ENCODE measurements at places on chromosomes 7 and 10. TPM values are rescaled to one million over a fixed set of nuclear protein-coding genes. Genes with fewer than 3 reads are reported as not detected.
A peak's percentile ranks its signal among the peaks of the same experiment; 100 is the strongest.

- no peaks in the 10 kb centered on the region for H3K36me3 ChIP-seq
- peaks cover 8% of the 10 kb centered on the region for H3K4me1 ChIP-seq
Observed at GRCh38 chr7:22116451-22117030, 170.8 kb upstream of the CDCA7L start.

GRCh38 chr10:82817676-82818422, 942.9 kb downstream of the NRG3 start:
- H3K4me3 ChIP-seq: no peak overlapping the region
- no peak for DNase-seq
- no peaks in the 10 kb centered on the region for H3K4me1 ChIP-seq

- no peak overlapping the region for H3K4me3 ChIP-seq
- peaks cover 19% of the 10 kb centered on the region for H3K27me3 ChIP-seq
- no peaks in the 10 kb centered on the region for H3K4me1 ChIP-seq
- H3K36me3 ChIP-seq: peaks cover 2% of the 10 kb centered on the region
- no peak overlapping the region for H3K27ac ChIP-seq
Observed at GRCh38 chr7:41900532-41900931, 197.6 kb upstream of the INHBA start.

DNA sequence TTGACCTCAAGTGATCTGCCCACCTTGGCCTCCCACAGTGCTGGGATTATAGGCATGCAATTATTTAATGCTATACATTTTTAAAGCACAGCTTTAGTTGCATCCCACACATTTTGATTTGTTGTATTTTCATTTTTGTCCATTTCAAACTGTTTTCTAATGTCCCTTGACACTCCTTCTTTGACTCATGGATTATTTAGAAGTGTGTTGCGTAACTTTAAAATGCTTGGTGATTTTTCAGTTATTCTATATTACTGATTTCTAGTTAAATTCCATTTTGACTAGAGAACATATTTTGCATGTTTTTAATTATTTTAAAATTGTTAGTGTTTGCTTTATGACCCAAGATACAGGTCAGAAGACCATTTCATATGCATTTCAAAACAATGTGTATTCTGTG, 28.8 kb downstream of the EVX1 start:
- no peak for DNase-seq
- no peaks in the 10 kb centered on the region for H3K36me3 ChIP-seq
- H3K4me1 ChIP-seq: no peaks in the 10 kb centered on the region
- no peaks in the 10 kb centered on the region for H3K27me3 ChIP-seq

GRCh38 chr7:139769761-139770160, 8.0 kb downstream of the HIPK2 start:
- peaks cover 72% of the 10 kb centered on the region for H3K4me1 ChIP-seq
- H3K27me3 ChIP-seq: no peaks in the 10 kb centered on the region
- H3K36me3 ChIP-seq: peaks cover 27% of the 10 kb centered on the region
- H3K27ac ChIP-seq: peak overlapping the region; percentile 94

DNA sequence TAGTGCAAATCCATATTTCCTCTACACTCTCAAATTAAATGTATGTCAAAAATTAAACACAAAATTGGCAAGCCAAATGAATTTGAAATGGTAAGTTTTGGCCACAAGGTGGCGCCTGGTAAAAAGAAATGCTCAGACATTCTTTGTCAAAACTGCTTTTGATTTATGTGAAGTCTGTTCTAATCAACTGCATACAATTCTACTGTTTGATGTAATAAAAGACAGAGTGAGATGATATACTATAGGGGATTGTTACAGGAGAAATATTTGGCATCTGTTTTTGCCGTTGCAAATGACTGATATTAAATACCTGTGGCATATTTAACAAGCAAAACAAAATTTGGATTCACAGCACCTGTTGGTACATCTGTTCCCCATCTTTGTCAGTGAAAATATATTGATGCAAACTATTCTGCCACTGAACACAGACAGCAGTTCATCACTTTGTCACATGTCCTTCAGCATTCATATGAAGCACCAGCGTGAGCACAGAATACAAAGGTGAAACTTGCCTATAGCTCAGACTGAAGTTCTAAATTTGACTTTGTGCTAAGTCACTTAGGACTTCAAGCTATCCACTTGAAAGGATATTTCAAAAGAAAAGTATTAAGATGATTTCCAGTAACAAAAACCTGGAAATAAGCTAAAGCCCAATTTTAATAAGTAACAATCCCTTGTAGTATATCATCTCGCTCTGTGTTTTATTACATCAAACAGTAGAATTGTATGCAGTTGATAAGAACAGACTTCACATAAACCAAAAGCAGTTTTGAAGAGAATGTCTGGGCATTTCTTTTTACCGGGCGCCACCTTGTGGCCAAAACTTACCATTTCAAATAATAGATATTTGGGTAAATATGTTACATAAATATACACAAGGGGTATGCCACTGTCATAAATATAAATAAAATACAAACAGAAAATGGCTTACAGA, 10.2 kb upstream of the CH25H start:
- peak; percentile 81 for DNase-seq
- peaks cover 2% of the 10 kb centered on the region for H3K27me3 ChIP-seq
- no peak overlapping the region for H3K4me3 ChIP-seq
- H3K36me3 ChIP-seq: peaks cover 3% of the 10 kb centered on the region
- H3K4me1 ChIP-seq: peaks cover 8% of the 10 kb centered on the region

DNA sequence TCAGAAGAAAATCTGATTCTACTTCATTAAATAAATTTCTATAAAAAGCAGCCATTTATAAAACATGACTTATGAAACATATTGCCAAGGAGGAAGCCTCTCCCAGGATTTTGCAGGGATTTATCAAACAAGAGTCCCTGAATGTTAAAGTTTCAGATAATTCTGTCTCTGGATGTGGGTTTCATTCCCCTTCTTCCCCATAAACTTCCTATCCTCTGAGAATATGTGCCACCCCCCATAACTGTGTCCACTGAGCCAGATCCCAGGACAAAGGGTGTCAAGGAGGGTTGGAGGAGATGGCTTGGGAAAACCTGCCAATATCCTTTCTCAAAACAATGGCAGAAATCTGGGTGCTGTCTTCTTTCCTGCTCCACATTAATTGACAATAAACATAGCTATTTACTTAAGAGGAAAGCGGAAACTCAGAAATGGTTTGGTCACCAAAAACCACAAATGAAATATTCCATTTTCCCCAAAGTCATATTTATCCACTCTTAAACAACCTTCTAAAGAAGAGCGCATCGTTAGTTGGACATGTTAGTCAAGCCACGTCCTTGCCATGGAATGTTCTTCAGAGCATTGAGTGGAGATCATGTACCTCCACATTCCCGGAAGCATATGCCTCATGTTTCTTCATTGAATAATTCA, 54.3 kb upstream of the AKR1E2 start:
- H3K27ac ChIP-seq: no peak overlapping the region
- no peak overlapping the region for H3K4me3 ChIP-seq
- DNase-seq: no peak
- H3K4me1 ChIP-seq: no peaks in the 10 kb centered on the region
- no peaks in the 10 kb centered on the region for H3K36me3 ChIP-seq

- H3K4me1 ChIP-seq: no peaks in the 10 kb centered on the region
- no peaks in the 10 kb centered on the region for H3K36me3 ChIP-seq
- no peak overlapping the region for H3K27ac ChIP-seq
- DNase-seq: peak; percentile 23
- no peak overlapping the region for H3K4me3 ChIP-seq
- H3K27me3 ChIP-seq: no peaks in the 10 kb centered on the region
Observed at GRCh38 chr7:16071246-16071857, 350.0 kb downstream of the CRPPA start.

GRCh38 chr7:33824911-33825459, 80.4 kb upstream of the BMPER start:
- no peak for DNase-seq
- H3K4me3 ChIP-seq: no peak overlapping the region
- H3K36me3 ChIP-seq: no peaks in the 10 kb centered on the region
- no peaks in the 10 kb centered on the region for H3K4me1 ChIP-seq
- H3K27ac ChIP-seq: no peak overlapping the region
- peaks cover 2% of the 10 kb centered on the region for H3K27me3 ChIP-seq

DNA sequence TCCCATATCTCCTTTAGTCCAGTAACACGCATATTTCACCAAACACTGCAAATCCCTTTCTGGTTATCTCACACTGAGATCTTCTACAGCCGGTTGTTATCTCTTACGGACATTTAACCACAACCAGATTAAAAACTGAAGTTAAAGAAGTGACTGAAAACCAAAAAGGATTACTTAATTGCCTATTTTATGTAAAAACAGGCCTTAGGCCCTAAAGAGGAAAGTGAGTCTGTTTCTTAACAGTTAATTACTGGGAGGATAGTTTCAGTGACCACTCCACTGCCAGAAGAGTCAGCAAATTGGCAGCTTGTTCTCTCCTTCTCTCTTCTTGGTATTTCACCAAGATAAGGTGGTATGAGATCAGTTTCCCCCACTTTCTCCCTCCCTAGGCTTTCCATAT, 161.9 kb upstream of the MEOX2 start:
- no peaks in the 10 kb centered on the region for H3K4me1 ChIP-seq
- no peak for DNase-seq
- H3K27me3 ChIP-seq: no peaks in the 10 kb centered on the region
- H3K36me3 ChIP-seq: no peaks in the 10 kb centered on the region
- no peak overlapping the region for H3K4me3 ChIP-seq
- H3K27ac ChIP-seq: no peak overlapping the region

GRCh38 chr10:90871279-90871765, 452 bp upstream of the RPP30 start:
- peaks cover 4% of the 10 kb centered on the region for H3K36me3 ChIP-seq
- peak; percentile 60 for DNase-seq
- H3K27me3 ChIP-seq: peaks cover 28% of the 10 kb centered on the region
- peaks cover 32% of the 10 kb centered on the region for H3K4me1 ChIP-seq
- peak overlapping the region; percentile 88 for H3K27ac ChIP-seq

DNA sequence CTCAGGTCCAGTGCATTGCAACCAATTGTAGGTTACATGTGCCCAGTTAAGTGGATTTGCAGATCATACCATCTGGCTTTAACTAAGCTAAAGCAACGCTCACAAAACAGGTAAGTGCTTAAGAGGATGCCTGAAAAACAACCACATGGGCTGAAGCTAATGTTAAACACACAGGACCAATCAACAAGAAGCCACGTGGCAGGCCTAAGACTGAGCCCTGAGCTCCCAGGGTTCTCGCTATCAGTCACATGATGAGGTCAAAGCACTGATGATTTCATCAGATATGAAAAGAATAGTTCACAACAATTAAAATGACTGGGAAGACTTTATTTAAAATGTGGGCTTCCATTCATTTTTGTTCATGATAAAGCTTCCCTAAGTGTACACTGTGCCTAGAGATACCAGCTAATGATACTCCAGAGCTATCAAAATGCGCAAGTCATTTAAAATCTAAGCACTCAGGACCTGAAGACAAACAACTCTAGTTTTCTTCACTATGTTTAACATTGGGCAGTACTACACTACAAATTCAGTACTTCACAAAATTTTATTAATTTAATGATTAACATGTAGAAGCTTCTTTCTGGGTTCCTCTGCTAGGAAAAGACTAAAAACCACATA, 90.6 kb downstream of the PIP4K2A start:
- H3K36me3 ChIP-seq: peaks cover 39% of the 10 kb centered on the region
- peaks cover 93% of the 10 kb centered on the region for H3K4me1 ChIP-seq
- H3K27me3 ChIP-seq: no peaks in the 10 kb centered on the region
- H3K4me3 ChIP-seq: peak overlapping the region; percentile 46
- peak overlapping the region; percentile 72 for H3K27ac ChIP-seq

GRCh38 chr10:75449382-75450074, 18.1 kb downstream of the LRMDA start:
- no peaks in the 10 kb centered on the region for H3K36me3 ChIP-seq
- no peak overlapping the region for H3K27ac ChIP-seq
- no peak overlapping the region for H3K4me3 ChIP-seq

DNA sequence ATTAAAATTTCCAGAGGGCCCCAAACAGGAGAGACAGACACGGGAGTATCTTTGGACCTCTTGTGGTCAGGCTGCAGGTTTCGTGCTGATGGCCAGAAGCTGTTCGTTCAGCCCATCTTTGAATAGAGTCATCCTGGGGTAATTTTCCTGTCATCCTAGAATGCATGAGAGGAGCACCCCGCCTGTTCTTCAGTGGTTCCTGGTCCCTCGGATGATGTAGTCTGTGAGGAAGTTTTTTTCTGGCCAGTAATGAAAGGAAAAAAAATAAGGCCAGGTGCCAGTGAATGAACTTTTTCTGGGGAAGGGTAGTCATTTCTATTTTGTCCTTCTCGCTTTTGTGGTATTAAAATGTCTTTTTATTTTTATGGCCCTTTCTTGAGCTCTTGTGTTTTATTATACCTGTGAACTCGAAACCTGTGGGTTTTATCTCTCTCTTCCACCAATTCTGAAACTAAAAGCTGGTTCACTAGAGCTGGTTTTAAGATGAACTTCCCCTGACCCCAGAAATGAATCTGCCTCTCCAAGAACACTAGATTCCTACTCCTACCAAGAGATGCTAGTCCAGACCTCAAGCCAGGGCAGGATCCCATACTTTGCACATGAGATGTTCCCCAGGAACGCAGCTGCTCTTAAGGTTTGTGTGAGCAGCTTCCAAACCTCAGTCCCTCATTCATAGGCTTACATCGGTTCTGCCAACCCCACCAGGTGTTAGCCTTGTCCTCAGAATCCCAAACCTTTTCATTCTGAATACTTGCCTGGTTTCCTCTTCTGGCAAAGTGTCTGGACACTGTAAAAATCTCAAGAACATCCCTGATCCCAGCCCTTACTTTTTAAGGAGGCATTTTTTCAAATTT, 15.4 kb upstream of the MEST start:
- peaks cover 2% of the 10 kb centered on the region for H3K4me1 ChIP-seq
- H3K36me3 ChIP-seq: no peaks in the 10 kb centered on the region
- no peak overlapping the region for H3K27ac ChIP-seq
- no peak for DNase-seq
- no peak overlapping the region for H3K4me3 ChIP-seq

DNA sequence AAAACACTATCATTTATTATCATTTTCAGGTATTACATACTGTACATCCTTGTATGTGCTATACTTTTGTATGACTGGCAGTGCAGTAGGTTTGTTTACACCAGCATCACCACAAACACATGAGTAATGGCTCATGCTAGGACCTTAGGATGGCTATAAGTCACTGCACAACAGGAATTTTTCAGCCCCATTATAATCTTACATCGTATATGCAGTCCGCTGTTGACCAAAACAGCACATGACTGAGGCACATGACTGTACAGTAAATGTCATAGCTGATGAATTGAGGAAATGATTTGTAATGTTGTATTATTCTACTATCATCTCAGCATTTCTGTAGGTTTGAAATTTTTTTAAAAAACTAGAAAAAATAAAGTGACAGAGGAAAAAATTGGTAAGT, 38.6 kb downstream of the BPGM start:
- no peaks in the 10 kb centered on the region for H3K36me3 ChIP-seq
- peaks cover 4% of the 10 kb centered on the region for H3K4me1 ChIP-seq
- no peak overlapping the region for H3K4me3 ChIP-seq
- DNase-seq: no peak
- H3K27me3 ChIP-seq: peaks cover 2% of the 10 kb centered on the region

- no peak overlapping the region for H3K4me3 ChIP-seq
- no peaks in the 10 kb centered on the region for H3K27me3 ChIP-seq
- H3K36me3 ChIP-seq: no peaks in the 10 kb centered on the region
Observed at GRCh38 chr7:1142051-1142635, 17.9 kb downstream of the ZFAND2A start.

GRCh38 chr7:126411032-126411820, 841.5 kb downstream of the GRM8 start:
- H3K27ac ChIP-seq: no peak overlapping the region
- no peaks in the 10 kb centered on the region for H3K27me3 ChIP-seq
- no peaks in the 10 kb centered on the region for H3K36me3 ChIP-seq
- H3K4me1 ChIP-seq: no peaks in the 10 kb centered on the region

WIPF3 gene
- not detected for total RNA-seq

PNLIPRP3 gene
- not detected for total RNA-seq

NOS3 gene
- total RNA-seq: 12.2 TPM

SLC26A3 gene
- not detected for total RNA-seq

UBE2H gene
- total RNA-seq: 30.0 TPM

BLNK gene
- not detected for total RNA-seq

GRID2IP gene
- 0.21 TPM for total RNA-seq

CUTC gene
- total RNA-seq: 24.0 TPM

TUBAL3 gene
- total RNA-seq: not detected

SPDYE8 gene
- total RNA-seq: not detected
